Fibroblast of mammary gland (primary cell): ENCODE measurements at places on chromosomes 12 and 14.
A peak's percentile ranks its signal among the peaks of the same experiment; 100 is the strongest.

- DNase-seq, result no peak
Measured at GRCh38 chr14:104442631-104443390, 136.8 kb upstream of the C14orf180 start.

- no peak for DNase-seq
Measured at GRCh38 chr12:42689699-42690098, 100.2 kb upstream of the PRICKLE1 start.

DNA sequence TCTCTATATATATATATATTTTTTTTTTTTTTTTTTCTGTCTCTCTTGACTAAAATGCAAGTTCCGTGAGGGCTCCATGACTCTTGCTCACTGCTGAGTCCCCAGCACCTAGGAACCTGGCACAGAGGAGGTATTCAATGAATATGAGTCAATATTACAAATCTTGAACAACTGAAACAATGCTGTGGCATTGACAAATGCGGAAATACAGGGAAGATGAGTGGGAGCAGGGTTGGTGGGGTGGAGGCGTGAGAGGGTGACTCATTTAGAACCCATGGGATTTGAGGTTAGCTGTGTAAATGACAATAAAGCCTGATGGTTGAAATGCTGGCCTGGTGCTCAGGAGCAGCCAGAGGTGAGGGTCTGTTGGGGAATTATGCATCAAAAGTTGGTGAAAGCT, 121.7 kb upstream of the FUT8 start:
- DNase-seq, result peak; percentile 99

- no peak for DNase-seq
Measured at GRCh38 chr14:79464468-79464867, 746.8 kb downstream of the DIO2 start.

GRCh38 chr12:132012919-132013568, 63.3 kb downstream of the EP400 start:
- DNase-seq, result no peak

GRCh38 chr12:120537856-120538220, 3.7 kb downstream of the RNF10 start:
- peak; percentile 13 for DNase-seq

GRCh38 chr12:26195250-26195640, at the start of gene SSPN:
Gene SSPN, plus strand, starts transcription at chr12:26195573. Its CDS starts 100 bp downstream, at chr12:26195673.
- DNase-seq, result peak; percentile 47

GRCh38 chr12:49794021-49794420, 34.2 kb downstream of the NCKAP5L start:
- DNase-seq, result no peak

DNA sequence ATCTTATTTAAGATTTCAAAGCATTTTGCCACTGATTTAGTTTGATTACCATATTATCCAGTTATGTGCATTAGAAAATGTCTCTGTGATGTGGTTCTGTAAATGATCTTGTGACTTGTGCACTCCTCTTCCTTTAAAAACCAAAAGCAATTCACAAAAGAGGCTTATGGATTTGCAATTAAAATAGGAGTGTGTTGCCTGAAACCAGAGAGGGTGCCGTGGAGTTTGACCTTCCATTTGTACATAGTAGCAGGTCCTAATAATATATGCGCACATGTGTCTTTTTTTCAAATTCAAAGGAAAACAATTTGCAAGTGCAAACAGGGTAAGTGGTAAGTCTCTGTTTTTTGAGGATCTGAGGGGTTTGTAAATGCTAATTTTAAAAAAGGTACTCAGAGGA, 470.9 kb downstream of the VRK1 start:
- DNase-seq, result no peak

GRCh38 chr12:109704371-109705098, 9.1 kb upstream of the FAM222A start:
- DNase-seq, result no peak

GRCh38 chr14:91910196-91910595, 37.3 kb downstream of the FBLN5 start:
- DNase-seq, result no peak

DNA sequence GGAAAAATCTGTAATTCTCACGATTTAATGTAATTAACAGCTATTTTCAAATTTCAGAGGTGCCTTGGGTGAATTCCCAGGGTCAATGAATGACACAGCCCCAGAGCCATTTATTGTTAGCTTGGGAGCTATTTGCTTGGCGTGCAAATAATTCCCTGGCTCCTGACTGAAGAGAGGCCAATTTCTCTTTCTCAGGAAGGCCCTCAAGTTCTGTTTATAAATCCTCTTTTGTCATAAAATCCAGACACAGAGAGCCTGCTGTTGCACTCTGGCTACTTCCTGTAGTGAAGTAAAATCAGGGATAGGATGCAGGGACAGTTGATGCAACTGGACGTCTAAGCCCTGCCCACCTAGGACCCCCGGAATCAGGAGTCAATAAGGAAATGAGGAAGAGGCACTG, 154.3 kb downstream of the TMX1 start:
- DNase-seq, result peak; percentile 26

DNA sequence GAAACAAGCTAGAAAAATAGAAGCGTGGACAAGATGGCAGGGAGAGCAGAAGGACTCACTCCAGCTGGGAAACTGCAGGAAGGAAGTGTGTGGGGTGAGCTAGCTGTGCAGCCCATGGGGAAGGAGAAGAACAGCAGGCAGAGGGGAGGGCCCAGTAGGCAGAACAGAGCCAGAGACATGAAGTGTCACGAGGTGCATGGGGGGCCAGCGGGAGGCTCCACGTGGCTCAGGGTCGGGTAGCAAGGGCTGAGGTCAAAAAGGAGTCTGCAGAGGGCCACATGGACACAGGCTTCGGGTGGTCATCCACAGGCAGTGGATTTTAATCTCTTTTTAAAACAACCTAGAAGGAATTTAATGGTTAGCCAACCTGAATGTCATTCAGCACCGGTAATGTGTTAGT, 669.0 kb downstream of the BCL11B start:
- no peak for DNase-seq

DNA sequence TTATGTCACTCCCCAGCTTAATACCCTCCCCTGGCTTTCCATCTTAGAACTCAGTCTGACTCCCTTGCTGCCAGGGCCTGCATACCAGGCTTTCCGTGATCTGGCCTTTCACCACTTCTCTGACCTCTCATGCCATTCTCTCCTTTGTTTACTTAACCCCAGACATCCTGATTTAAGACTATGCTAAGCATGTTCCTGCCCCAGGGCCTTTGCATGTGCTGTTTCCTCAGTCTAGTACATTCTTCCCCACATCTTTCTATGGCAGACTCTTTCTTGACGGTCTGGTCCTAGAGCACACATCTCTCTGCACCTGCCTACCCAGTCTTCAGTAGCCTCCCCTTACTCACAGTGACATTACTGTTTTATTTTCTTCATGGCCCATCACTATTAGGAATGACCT, 42.2 kb downstream of the PLXNC1 start:
- DNase-seq, result no peak

DNA sequence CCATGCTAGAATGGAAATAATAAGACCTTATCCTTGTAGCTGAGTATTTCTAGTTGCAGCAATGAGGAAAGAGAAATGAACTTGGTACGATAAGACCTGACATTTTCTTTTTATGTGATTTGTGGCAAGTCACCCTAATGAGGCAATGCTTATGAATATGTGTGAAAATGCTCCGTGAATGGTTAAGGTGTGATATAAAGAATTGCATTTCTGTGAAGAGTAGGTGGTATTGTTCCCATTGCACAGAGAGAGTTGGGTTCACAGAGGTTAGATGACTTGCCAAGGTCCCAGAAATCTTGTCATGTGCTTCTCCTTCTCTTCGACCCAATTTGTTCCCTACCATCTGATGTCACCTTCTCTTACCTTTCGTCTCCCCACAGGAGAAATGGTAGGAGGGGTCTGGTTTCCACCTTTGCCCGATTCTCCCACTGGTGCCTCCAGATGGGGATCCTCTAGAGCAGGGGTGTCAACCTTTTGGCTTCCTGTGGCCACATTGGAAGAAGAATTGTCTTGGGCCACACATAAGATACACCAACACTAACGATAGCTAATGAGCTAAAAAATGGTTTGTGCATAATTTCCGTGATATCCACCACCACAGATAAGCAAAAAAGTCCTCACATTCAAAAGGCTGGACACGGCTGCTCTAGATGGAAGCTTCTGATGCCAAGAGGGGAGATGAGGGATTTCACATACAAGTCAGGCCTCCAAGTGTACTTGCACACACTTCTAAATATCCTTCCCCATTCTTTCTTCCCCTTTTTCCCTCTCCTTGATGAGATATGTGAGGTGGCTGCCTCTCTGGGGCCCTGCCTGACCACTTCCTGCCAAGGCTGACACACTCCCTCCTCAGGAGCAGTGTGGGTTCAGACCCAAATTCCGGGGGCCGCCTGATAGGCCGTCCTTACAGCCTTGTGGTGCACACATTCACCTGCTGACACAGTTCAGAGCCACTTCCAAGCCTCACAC, 96.1 kb downstream of the PLXNC1 start:
- no peak for DNase-seq
